Right renal cortex interstitium (tissue), 3 donors: ENCODE measurements at places on chromosomes 7 and 10. TPM values are rescaled to one million over a fixed set of nuclear protein-coding genes. Genes with fewer than 3 reads are reported as not detected.

The OR6V1 gene
- not detected for polyA plus RNA-seq

The CHST3 gene
- 18.9 TPM for polyA plus RNA-seq

DNA sequence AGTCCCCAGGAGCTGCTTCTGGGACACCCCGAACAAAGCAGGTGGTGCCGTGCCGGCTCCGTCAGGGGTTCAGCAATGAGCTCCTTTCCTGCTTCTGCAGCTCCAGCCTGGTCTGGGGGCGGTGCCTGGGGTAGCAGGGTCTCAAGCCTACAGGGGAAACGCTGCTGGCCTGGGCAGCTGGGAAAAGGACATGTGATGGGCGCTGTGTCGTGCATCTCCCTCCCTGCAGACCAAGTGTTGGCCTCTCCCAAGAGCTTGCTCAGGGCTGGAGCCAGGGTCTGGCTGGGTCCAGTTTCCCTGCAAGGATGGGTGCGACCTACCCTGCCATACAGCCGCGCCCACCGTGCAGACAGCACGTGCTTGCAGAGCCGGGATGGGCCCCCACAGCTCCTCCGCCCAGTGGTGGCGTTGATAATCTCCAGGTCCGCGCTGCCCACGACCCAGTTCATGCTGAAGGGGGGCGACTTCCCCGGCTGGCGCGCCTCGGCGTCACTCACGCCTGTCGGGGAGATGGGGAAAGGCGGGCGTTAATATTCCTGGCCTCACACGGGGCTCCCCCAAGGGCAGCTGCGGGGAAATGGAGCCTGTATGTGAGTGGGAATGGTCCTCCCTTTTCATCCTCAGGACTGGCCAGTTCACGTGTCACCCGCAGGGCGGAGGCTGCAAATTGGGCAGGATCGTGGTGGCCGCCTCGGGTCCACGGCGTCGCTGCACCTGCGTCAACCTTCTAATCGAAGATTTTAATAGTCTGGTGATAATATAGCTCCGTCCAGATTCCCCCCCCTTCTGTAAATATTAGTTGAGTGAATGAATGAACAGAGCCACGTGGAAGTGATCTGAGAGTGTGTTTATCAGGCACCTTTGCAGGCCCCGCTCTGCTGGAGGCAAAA is 128.6 kb downstream of the WDR37 start:
- no peak for DNase-seq

DNA sequence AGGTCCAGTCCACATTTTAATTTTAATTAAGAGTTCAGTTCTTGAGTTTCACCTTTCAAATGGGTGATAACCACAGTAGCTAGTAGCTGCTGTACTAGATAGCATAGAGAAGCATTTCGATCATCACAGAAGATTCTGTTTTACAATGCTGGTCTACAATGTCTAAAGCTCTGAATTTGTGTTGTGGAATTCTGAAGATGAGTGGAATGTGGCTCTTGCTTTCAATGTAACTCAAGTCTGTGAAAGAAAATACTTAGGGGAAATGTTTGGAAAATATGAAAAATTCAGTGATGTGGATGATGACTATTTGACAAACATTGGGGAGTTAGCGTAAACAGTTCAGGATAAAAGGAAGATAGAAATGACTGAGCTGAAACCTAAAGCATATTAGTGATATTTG is 139.4 kb downstream of the GNAT3 start:
- no peak for DNase-seq

GRCh38 chr7:96415293-96415940 is 93.5 kb upstream of the SLC25A13 start:
- no peak for DNase-seq

GRCh38 chr10:22455068-22455857 is 110.0 kb downstream of the SPAG6 start:
- DNase-seq: no peak

The AOAH gene
- polyA plus RNA-seq: 2.9 TPM

DNA sequence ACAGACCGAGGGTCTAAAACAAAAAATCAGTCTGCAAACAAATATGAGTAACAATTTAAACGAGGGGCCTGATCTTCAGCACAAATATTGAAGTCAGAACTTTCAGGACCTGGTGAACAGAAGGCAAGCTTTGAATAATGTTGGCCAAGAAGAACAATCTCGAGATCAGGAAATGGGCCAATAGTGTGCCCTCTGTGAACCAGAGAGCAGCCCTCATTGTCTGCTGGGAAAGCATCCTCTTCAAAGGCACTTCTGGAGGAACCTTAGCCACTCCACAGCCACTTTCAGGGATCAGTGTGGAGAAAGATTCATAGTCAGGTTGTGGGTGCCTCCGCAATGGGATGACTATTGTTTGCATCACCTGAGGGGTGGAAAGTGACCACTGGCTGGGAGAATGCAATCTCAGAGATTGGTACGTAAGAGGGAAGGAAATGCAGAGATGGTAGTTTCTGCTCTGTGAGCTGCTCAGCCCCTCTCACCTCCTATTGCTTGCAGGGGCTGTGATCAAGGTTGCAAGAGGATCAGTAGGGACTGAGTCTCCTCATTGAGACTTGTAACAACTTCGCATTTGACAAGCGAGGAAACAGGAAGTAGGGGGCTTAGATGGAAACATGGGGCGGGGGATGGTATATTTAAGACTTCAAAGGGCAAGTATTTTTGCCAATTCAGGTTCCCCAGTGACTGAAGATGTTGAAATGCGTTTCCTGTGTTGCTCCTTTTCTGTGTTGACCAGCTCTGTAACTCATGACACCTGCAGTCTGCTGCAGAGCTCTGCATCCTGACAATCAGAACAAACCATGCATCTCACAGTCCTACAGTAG is 28.4 kb upstream of the IFRD1 start:
- DNase-seq: no peak

The MSMB gene
- polyA plus RNA-seq: not detected

GRCh38 chr10:101070098-101070497 is 8.3 kb downstream of the KAZALD1 start:
- no peak for DNase-seq

DNA sequence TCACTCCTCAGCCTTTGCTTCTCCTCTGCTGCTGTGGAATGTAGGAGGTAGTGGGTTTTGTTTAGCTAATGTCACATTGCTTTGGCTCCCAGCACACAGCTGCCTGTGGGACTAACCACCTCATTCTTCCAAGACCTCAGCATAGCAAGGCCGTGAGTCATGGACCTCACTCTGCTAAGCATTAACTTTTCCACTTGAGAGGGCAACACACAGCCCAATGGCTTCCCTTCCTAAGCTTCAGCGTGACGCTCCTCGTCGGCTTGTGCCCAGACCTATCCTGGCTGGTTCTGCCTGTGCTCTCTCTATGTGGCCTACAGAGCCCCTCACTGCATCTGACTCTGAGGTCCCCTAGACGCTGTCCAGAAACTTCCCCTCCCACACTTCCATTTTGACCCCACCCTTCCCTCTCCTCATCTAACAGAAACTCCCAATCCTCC is 23.3 kb downstream of the MYOF start:
- DNase-seq: no peak

The ZNF488 gene
- polyA plus RNA-seq: 5.9 TPM

- DNase-seq: no peak
Measured at GRCh38 chr7:84073186-84073875, 121.3 kb downstream of the SEMA3A start.

GRCh38 chr7:80078159-80078731 is 56.4 kb upstream of the GNAI1 start:
- DNase-seq: no peak

- DNase-seq: no peak
Measured at GRCh38 chr7:46357290-46357689, 436.2 kb upstream of the IGFBP3 start.

DNA sequence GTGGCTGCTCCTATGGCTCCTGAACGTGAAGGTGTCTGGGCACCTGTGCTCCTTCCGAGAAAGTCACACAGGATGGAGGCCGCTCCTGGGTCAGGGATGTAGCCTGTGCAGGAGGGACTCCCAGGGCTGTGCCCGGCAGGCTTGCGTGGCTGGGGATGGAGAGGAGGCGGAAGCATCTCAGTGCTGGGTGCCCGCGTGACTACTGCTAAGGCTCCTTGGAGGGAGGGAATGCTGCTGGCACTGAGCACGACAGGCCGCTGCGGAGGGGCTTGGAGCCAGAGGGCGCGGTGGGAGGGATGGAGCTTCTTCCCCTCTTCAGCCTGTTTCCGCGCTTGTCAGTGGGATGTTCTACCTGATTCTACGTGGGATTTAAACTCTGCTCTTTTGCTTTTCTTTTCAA is 35.0 kb downstream of the ADCY1 start:
- DNase-seq: no peak

- no peak for DNase-seq
Measured at GRCh38 chr10:66799474-66799873, 126.4 kb upstream of the LRRTM3 start.

GRCh38 chr7:128253701-128254100 is 12.6 kb downstream of the LEP start:
- DNase-seq: no peak

GRCh38 chr7:71682841-71683781 is 551.2 kb downstream of the GALNT17 start:
- peak; percentile 73 for DNase-seq

- DNase-seq: no peak
Measured at GRCh38 chr10:17074541-17074847, 55.1 kb downstream of the CUBN start.

- DNase-seq: no peak
Measured at GRCh38 chr7:49579408-49579807, 194.0 kb upstream of the VWC2 start.

- no peak for DNase-seq
Measured at GRCh38 chr10:17214526-17214925, 13.1 kb upstream of the TRDMT1 start.

The SPDYE16 gene
- polyA plus RNA-seq: 1.3 TPM

GRCh38 chr10:72132854-72133253 is 44.5 kb upstream of the SPOCK2 start:
- no peak for DNase-seq

- no peak for DNase-seq
Measured at GRCh38 chr10:49194212-49194920, 6.2 kb upstream of the TMEM273 start.
